ENCODE measurements at places on chromosomes 1 and 21.

DNA sequence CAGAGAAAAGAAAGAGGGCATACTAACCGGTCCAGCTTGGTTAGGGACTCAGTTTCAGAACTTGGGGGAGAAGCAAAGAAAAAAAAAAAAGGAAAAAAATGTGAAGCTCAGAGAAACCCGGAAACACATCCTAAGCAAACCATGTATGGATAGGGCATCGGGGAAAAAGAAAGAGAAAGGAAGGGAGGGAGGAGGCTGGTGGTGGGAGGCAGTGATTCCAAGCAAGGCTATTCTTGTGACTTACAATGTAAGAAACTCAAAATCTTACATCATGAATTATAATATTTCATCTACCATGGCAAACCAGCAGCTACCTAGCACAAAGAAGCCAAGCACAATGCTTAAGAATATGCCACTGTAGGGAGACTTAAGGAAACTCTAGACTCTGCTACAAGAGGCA is 60.3 kb downstream of the UBR4 start:
- no peaks in the 10 kb centered on the region for H3K27me3 ChIP-seq
- peaks cover 92% of the 10 kb centered on the region for H3K36me3 ChIP-seq
- H3K4me1 ChIP-seq, result no peaks in the 10 kb centered on the region
- no peak overlapping the region for H3K27ac ChIP-seq

DNA sequence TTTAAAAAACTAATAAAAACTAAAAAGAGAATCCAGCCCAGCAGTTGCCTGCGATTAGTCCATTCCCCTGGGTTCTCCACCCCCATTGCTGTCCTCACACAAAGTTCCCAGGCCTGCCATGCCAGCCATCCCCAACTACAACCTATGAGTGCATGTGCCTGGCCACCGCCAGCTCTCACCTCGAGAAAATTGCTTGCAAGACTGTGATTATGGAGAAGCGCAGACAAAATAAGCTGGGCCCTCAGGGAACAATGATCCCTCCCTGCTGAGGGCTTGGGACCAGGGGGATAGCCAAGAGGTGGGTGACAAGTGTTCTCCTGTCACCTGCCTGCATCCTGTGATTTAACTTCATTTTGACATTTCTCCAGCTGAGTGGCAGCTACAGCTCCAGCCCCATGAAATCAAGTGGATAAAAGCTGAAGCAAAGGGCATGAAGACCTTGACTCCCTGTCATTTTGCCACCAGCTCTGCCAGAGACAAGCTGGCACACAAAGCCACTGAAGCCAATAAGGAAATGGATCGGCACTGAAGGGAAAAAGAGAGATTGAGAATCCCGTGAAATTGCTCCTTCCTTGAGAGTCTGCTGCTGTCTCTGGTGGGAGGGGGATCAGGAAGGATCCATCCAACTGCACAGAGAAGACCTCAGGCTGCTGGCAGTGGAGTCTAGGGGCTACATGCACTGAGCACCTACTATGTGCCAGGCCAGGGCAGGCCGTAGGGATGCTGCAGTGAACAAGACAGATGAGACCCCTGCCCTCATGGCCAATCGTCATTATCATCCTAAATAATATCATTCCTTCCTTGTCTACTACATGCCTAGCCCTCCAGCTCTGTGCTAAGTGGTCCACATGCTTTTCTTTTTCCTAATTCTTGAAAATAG is 40.7 kb downstream of the MATN1 start:
- H3K4me1 ChIP-seq, result peaks cover 2% of the 10 kb centered on the region
- no peaks in the 10 kb centered on the region for H3K36me3 ChIP-seq
- peaks cover 6% of the 10 kb centered on the region for H3K27me3 ChIP-seq
- no peak for DNase-seq
- no peak overlapping the region for H3K27ac ChIP-seq

GRCh38 chr1:44281962-44282703 is 68.9 kb downstream of the DMAP1 start:
- H3K27me3 ChIP-seq, result no peaks in the 10 kb centered on the region
- H3K36me3 ChIP-seq, result peaks cover 4% of the 10 kb centered on the region
- DNase-seq, result no peak
- no peak overlapping the region for H3K4me3 ChIP-seq
- no peak overlapping the region for H3K27ac ChIP-seq

GRCh38 chr1:63831409-63831808 is 57.6 kb downstream of the ROR1 start:
- no peaks in the 10 kb centered on the region for H3K27me3 ChIP-seq
- H3K27ac ChIP-seq, result no peak overlapping the region
- H3K4me3 ChIP-seq, result no peak overlapping the region
- H3K4me1 ChIP-seq, result peaks cover 21% of the 10 kb centered on the region
- DNase-seq, result no peak
- no peaks in the 10 kb centered on the region for H3K36me3 ChIP-seq

DNA sequence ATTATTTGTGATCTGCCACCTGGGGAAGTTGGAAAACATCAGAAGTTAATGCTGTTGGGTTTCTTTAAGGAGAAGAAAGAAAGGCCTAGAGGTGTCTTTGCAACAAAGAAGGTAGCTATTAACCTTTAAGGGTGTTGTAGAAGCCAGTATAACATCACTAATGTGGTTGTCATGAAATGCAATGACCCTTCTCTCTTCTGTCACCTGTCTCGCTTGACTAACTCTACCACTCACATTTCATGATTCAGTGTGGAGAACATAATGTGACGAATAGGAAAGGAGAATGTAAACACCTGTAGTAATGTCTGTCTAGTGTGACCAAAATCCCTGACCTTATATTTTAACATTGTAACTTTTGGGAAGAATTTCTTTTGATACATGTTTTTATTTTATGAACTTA is 211.7 kb upstream of the UBE2U start:
- no peak overlapping the region for H3K4me3 ChIP-seq
- DNase-seq, result no peak
- H3K36me3 ChIP-seq, result no peaks in the 10 kb centered on the region
- H3K27me3 ChIP-seq, result no peaks in the 10 kb centered on the region
- no peaks in the 10 kb centered on the region for H3K4me1 ChIP-seq

Data from SK-N-SH (cell line).